ENCODE measurements at places on chromosomes 7 and 10.

GRCh38 chr10:22338185-22338900, 7.0 kb upstream of the SPAG6 start:
- DNase-seq, result no peak

DNA sequence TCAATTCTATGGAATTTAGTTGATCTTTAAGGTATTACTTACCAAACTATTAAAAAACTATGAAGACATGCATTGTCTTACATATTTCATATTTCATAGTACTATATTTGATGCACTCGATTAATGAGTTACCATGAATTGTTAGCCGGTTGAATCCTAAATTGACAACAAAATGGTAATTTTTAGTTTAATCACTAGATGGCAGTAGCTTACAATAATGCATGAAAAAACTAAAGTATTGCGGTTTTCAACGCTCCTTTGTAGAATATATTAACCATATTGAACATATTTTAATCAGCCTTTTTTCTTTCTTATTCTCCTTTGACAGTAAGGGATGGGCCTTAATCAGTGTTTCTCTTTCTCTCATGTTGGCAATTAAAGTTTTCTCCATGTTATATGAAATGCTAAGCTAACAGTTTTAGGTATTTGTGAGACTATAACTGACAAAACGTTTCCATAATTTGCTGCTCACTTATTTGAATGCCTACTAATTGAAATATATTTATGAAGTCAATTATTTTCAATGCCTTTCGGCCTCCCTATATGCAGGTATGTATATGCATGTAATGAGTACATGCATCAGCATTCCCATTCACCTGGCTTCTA, 48.5 kb upstream of the ARL4A start:
- no peak for DNase-seq

- DNase-seq, result no peak
Observed at GRCh38 chr10:51960494-51960895, 261.1 kb upstream of the CSTF2T start.

DNA sequence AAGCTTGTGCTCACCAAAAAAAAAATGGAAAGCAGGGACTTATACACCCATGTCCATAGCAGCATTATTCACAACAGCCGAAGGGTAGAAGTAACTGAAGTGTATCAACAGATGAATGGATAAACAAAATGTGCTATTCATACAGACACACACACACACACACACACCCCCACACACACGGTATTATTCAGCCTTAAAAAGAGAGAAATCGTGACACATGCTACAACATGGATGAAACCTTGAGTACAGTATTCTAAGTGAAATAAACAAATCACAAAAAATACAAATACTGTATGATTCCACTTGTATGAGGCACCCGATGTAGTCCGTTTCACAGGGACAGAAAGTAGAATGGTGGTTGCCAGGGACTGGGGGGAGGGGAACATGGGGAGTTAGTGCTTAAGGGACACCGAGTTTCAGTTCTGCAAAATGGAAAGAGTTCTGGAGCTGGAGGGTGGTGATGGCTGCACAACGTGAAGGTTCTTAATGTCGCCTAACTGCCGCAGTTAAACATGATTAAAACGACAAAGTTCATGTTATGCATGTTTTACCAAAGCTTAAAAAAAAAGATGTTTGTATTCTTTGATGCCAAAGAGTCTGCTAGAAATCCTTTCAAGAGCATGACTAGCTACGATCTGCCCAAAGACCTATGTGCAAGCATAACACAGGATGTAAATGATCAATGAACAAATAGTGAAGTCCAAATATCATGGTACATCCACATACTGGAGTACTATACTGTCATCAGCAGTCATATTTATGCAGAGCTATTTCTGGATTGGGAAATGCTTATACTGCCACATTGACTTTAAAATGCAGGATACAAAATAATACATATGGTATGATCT, 7.2 kb downstream of the TNS3 start:
- no peak for DNase-seq

DNA sequence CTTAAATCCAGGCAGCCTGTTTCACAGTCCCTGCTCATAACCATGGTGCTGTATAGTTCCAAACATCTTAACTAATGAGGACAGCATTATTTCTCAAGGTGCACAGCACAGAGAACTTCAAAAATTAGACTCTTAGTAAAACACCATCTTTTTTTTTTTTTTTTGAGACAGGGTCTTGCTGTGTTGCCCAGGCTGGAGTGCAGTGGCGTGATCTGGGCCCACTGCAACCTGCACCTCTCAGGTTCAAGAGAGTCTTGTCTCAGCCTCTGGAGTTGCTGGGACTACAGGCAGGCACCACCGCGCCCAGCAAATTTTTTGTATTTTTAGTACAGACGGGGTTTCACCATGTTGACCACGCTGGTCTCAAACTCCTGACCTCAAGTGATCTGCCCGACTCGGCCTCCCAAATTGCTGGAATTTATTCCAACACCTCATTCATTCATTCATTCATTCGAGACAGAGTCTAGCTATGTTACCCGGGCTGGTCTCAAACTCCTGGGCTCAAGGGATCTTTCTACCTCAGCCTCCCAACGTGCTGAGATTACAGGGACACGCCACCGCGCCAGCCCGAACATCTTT, 507 bp upstream of the TMEM254 start:
- DNase-seq, result no peak

GRCh38 chr10:124075231-124075955, 18.0 kb downstream of the CHST15 start:
- no peak for DNase-seq

GRCh38 chr7:114554781-114555537, 140.3 kb downstream of the FOXP2 start:
- no peak for DNase-seq

DNA sequence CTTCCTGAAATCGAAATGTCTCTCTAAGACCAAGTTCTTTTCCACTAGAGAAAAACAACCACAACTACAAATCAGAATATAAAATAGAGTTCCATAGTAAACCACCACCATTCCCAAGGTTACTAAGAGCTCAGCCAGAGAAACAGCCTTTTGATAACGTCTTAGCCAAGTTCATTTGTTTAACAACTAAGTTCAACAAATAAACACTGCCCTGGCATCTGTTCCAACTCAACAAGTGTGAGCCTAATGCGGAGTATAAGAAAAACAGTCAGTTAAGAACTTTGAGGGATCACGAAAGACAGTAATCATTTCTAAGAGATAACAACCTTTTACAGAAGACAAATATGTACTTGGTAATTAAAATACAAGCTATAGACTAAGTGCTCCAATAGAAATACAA, 77.3 kb downstream of the CALD1 start:
- no peak for DNase-seq

DNA sequence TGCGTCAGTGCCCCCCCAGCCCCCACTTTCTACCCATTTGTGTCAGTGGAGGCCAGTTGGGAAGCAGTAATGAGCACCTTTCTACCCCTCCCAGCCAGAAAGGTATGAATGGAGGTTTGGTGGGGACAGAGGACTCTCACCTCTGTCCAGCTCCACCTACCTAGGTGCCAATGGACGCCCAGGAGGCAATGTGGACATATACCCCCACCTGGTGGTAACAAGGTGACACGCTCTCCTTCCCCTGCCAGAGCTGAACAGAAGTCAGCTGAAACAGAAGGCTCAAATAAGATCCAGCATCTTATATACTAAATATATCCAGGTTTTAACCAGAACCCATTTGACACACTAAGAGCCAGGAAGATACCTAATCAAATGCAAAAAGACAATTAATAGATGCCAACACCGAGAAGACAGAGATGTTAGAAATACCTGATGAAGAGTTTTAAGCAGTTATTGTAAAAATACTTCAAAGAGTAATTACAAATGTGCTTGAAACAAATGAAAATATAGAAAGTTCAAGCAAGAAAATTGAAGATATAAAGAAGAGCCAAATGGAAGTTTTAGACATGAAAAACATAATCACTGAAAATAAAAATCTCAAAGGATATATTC, 18.4 kb upstream of the SORCS3 start:
- DNase-seq, result no peak

DNA sequence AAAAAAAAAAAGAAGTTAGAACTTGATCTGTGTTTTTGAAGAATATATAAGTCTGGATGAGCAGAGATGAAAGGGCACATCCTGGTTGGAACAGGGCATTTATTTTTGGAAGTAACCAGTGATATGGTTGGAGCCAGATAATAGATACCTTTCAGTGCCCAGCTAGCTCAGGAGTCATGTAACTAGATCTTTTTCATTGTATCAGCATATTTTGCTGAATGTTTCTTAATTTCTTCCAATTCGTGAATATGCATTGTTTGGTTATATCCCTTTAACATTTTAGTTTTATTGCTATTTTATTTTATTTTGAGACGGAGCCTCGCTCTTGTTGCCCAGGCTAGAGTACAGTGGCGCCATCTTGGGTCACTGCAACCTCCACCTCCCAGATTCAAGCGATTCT, 81.8 kb downstream of the LCOR start:
- DNase-seq, result no peak

GRCh38 chr10:70379581-70380176, 2.7 kb downstream of the LRRC20 start:
- no peak for DNase-seq

GRCh38 chr10:18436902-18437301, 214.5 kb downstream of the NSUN6 start:
- DNase-seq, result no peak

- DNase-seq, result no peak
Observed at GRCh38 chr7:137492889-137493288, 149.4 kb upstream of the PTN start.

- no peak for DNase-seq
Observed at GRCh38 chr10:63920926-63921325, 399.7 kb downstream of the REEP3 start.

DNA sequence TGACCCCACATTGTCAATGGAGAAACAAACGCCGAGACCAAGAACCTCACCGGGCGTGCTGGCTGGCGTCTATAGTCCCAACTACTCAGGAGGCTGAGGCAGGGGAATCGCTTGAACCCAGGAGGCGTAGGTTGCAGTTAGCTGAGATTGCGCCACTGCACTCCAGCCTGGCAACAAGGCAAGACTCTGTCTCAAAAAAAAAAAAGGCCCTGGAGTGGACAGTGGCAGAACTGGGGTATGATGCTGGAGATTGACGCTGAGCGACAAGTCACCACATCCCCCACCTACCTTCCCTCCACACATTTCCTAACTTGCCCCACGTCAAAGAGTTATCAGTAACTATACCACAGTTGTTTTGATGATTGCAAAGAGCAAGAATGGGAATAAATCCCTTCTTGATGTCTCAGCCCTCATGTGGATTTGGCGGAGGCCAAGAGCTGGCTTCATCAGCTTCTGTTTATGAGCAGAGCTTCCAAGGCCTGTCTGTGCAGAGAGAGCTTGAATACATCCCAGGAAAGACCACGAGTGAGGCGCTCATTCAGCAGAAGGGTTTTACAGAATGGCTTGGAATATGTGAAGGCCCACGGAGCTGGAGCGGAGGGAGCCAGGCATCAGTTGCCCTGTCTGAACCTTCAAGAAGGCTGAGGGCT, 28.0 kb upstream of the TNS3 start:
- DNase-seq, result no peak

GRCh38 chr7:130381468-130382312, 1.4 kb downstream of the CPA1 start:
- no peak for DNase-seq

GRCh38 chr7:81256991-81257390, 338.1 kb upstream of the SEMA3C start:
- no peak for DNase-seq

- no peak for DNase-seq
Observed at GRCh38 chr7:29127527-29127926, 18.8 kb downstream of the CPVL start.

DNA sequence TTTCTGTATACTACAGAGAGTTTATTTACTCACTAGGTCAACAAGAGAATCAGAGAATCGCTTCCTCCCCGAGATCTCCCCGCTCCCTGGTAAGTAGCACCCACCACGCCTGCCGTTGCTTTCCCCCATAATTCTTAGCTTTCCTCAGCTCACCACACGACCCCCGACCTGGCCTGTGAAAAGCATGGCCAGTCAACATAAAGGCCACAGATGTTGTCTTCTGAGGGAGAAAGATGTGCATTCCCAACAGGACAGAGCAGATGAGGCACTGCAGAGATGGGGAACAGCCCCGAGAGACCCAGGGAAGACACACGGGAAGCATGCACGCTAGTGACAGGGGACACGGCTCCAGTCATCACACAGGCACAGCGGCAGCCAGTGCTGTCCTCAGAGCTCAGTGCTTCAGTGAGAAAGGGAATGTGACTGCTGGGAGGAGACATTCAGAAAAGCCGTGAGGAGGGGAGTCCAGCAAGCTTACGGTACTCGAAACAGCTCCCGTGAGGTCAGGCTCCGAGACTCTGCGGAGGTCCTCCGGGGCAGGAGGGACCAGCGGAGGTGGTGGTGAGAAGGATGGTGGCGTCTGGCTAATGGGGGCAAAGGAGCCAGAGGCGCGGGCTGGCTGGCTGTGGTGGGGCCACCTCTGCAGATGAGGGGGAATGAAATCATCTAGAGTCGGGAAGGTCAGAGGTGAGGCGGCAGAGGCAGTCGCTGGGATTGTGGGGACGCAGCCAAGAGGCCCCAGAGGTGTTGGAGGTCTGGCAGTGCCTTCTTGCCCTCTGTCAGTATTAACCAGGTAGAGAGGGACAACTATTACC, 123.4 kb upstream of the PDLIM1 start:
- DNase-seq, result no peak

GRCh38 chr10:86306628-86307278, 59.8 kb downstream of the GRID1 start:
- no peak for DNase-seq

- DNase-seq, result no peak
Observed at GRCh38 chr10:61592581-61592980, 70.1 kb upstream of the CABCOCO1 start.

GRCh38 chr7:120856198-120856597, 1.7 kb downstream of the TSPAN12 start:
- DNase-seq, result no peak

DNA sequence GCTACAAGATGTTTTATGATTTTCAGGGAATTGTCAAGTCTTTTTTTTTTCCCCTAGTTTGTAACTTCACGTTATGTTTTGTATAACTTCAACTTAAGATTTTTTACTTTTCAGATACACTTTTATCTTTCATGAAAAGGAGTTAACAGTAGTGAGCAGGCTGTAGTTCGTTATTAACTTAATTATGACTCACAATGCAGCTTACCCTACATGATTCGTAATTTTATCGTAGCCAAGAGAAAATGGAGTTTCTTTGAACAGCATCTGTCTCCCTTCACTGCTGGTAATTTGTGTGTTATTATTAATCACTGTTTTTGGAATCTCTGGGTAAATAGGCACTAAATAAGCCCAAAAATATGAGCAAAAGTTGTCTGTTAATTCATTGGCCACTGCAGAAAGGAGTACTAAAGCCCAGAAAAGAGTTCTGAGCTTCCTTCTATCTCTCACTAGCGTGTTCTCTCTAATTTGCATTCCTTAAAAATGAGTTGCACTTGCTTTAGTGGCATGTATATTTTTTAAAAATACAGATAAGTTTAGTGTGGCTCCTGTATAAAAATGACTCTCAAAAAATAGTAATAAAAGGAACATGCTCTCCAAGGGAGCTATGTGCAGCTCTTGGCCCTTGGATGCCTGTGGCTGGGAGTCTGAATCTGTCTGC, 36.1 kb downstream of the RALA start:
- no peak for DNase-seq

DNA sequence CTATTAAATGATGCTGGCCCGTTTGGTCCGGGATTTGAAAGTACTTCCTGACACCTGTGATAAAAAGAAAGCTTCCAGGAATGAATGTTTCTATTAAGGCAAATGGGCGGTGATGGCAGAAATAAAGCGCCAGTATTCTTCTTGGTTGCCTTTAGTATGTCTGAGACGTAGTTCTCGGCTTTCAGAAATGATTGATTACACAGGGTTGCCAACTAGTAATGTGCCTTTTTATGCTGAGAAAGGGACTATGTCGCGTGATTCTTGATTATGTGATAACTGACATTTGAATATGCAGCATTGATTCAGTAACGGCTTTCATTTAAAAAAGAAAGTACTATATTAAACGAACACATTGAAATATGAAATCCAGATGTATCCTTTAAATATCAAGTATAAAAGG, 13.9 kb downstream of the ZRANB1 start:
- no peak for DNase-seq

Measured in ascending aorta (tissue), 2 donors.